AG08396 (cell line): ENCODE measurements at places on chromosomes 7 and 10.

DNA sequence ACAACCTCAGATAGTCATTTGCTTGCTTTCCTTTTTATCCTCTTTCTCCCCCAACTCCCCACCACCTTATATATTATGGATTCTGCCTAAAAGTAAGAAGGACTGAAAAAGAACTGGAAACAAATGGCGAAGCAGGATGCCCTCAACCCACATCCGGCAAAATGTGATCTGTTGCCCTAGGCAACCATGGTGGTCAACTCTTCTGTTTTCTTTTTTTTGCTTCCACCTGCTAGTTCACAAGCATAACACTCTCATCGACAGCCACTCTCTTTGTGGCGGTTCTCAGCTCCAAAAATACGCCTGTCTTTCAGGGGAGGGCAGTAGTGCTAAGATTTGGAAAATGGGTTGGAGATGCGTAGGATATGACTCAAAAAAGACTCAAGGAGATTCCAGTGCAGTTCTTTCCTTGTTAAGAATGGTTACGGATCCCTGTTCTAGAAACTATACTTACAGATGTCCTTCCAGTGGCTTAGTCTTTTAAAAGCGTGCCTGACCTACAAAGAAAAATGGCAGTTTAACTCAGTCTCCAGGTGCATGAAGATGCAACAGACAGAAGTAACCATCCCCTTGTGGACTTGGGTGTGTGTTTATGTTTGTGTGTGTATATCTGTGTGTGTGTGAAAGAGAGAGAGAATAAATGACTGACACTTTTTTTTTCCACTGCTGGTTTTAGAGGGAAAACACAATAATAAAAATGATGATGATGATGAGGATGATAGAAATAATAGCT, 10.7 kb downstream of the APBB1IP start:
- DNase-seq = no peak

DNA sequence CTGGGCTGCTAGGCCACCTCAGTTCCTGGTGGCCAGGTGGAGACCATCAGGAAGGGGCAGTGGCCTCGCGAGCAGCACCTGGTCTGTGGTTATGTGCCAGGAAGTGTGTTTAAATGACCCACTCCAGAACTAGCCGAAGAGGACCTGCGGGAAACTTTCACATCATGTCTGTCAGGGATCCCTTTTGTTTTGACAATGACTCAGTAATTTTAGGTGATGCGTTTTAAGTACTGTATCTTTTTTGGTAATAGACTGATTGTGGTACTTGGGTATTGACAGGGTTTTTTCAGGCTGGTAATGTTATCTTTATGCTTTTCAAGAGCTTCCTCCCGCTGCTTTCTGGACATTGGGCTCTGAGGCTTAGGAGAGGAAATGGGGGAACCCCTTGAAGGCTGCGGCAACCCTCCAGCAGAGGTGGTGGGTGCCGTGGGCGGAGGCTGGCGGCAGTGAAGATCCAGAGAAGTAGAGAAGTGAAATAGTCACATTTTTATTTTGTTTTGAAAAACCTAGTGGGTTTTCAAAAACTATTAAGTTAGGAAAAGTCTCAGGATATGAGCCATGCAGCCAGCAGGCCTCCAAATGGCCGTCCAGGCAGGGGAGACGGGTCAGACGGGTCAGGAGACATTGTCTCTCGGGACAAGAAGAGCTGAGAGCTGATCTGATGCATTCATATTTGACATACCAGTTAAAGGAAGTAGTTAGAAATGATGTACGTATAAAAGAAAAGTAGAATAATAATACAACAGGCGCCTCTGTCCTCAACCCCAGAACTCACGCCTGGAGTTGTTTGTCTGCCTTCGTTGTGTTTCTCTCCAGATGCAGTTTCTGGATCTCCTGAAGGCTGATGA, 27.7 kb downstream of the PPP2R2D start:
- DNase-seq = no peak

- DNase-seq = no peak
Observed at GRCh38 chr7:30180718-30181117, 45.9 kb downstream of the MTURN start.

DNA sequence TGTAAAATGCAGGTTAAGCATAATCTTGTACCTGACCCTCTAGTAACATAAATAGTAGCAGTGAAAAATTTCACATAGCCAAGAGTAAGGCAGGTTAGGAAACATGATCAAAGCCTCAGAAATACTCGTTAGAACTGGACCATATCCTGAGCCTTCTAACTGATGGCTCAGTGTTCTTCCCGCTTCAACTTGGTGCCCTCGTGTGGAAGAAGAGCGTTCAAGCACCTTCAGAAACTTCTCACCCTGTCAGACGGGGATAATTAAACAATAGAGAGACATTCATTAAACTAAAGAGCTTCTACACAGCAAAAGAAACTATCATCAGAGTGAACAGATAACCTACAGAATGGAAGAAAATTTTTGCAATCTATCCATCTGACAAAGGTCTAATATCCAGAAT, 124.5 kb downstream of the MYOF start:
- DNase-seq = no peak

DNA sequence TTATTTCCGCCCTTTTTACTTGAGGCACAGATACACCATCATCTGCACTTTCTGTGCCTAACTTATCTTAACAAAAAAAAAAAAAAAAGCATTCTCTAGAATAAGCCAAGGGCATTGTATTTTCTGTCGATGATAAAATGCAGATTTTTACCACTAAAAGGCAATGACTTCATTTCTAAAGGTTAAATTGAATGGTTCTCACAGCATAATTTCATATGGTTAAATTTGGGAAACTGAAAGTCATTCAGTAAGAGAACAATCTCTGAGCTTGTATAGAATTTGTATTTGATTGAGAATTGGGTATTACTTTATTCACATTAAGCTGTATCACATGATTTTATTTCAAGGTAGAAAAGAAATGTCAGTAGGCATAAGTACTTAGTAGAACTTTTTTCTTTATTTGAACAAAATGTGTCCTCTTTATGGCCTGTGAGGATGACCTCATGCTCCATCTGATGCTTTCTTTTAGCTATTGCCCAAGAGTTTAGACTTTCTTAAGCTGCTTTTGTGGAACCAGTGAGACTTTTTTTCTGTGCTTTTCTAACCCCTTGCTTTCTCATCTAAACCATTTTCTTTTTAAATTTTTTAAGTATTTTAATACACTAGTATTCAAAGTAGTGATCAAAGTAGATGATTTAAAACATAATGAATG, 110.3 kb downstream of the LRRC4 start:
- peak; percentile 33 for DNase-seq

GRCh38 chr10:123262456-123262855, 108.3 kb downstream of the BUB3 start:
- no peak for DNase-seq

DNA sequence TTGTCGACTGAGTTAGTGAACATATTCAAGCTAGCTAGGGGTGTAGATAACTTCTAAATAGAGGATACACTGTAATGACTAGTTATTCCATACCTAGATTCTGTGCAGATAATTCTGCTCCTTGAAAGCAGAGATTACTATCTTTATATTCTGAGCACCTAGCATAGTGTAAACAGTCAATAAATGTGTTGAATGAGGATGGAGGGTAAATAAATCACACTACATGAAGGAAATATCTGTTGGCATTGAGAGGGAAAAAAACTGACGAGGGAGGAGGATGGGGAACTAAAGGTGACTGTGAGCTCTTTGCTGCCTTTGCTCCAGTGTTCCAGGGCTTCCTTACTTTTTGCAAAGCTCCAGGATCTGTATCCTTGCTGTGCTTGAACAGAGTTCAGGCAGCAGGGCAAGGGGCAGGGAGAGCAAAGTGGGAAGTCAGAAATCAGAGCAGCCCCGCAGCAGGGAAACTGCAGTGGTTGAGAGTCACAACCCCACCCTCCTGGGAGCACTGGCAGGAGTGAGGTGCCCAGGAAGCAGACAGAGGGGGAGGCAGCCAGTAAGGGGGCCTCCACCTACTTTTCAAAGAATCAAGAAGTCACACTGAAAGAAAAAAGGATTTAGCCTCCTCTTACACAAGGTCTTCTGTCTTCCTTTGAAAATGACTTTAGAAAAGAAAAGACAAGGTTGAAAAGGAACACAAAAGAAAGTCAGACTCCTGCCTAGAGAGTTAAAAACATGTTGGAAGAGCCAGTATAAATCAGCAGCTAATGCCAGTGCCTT, 71.8 kb upstream of the LRRN3 start:
- no peak for DNase-seq
